T-helper 1 cell (primary cell): ENCODE measurements at places on chromosomes 11 and 22.

GRCh38 chr11:13487661-13488030 lies 8.2 kb downstream of the PTH start:
- DNase-seq, result no peak

DNA sequence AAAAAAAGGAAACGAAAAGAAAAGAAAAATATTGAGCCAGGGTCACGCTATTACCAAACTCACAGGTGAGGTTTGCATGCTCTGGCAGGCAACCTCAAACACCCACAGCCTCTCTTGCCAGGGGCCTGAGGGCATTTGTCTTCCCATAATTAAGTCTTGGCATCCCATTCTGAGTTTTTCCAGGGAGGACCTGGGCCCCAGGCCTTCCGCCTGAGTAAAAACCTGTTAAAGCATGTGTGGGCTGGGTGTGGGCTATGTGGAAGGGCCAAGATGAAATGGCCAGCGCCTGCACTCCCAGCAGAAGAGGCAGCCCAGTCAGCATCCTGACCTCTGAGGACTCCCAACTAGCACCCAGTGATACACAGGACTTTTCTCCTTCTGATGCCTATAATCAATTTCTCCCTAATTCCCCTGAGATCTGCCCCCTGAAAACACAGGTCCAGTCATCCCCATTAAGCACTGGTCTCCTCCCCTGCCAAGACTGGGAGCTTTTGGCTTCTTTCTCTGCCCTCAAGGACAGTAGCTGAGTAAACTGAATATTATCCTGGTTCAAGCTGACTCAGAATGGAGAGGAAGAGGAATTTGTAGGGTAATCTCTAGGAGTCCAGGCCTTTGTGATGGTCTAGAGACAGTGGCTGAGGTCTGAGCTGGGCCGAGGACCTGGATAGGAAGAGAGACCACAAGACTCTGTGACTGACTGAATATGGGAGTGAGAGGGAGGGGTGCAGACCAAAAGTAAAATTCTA lies 35.6 kb upstream of the ACER3 start:
- DNase-seq, result no peak

GRCh38 chr11:119839476-119840133 lies 110.6 kb upstream of the NECTIN1 start:
- no peak for DNase-seq

GRCh38 chr11:61091373-61092279 lies 10.7 kb upstream of the CD5 start:
- DNase-seq, result peak; percentile 29

DNA sequence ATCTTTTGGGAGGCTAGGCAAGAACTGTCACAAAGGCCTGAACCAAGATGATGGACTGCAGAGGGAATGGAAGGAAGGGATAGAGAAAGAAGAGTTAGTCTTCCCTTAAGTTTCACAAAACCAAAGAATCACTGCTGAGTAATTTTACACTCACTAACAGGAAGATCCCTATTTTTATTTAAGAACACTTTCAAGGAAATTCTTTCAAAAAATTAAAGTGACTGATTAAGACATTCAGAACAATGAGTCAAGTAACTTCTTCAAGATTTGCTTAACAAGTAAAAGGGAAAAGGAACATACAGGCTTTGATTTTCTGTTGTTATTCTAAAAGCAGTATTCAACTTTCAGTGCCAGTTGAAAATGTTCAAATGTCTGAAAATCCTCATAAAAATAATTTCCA lies 3.1 kb downstream of the PITPNB start:
- no peak for DNase-seq

- no peak for DNase-seq
Observed at GRCh38 chr22:34805771-34806170, 260.2 kb upstream of the ISX start.

DNA sequence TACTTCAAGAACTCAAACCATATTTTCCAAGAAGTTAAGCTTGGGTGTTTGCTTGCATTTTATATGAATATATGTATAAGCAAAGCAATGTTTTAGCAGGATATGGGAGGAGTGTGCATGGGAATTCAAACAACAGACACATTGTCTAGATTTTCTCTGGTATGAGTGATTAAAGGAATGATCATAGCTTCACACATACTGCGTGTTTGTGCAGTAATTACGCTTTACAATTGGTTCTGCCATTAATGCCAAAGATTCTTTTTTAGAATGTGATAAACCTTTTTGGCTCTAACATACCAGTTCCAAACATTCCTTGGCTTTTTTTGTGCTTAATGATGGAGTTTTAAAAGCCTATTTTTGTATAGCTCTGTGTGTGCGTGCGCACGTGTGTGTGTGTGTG lies 54.0 kb downstream of the CCDC34 start:
- DNase-seq, result no peak

- no peak for DNase-seq
Observed at GRCh38 chr11:96607864-96608558, 218.2 kb downstream of the JRKL start.

- DNase-seq, result no peak
Observed at GRCh38 chr11:65726660-65727059, 6.1 kb upstream of the RNASEH2C start.

GRCh38 chr22:29269230-29269604 lies 1.1 kb downstream of the EWSR1 start:
- no peak for DNase-seq
